CD4-positive, alpha-beta T cell (primary cell): ENCODE measurements at places on chromosomes 5 and 9.

- no peak for DNase-seq
Observed at GRCh38 chr5:172501708-172502320, 47.5 kb upstream of the SH3PXD2B start.

GRCh38 chr9:37996819-37997217 is 72.2 kb downstream of the SHB start:
- DNase-seq: no peak

DNA sequence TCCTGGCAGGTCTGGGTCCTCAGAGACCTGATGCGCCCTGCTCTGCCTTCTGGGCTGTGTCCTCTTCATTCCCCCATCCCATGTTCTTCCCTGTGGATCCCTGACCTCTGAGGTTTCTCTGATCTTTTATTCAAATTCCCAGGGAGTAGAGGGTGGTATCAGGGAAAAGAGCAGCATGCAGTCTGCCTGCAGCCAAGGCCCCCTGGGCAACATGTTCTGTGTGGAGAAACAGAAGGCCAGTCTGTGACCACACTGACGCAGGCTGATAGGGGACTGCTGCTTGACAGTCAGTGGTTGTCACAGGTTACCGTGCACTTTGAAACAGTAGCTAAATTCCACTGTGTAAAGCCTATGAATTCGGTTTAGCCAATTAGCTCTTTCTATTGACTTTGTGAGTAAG is 156.6 kb upstream of the IRX2 start:
- no peak for DNase-seq

- DNase-seq: no peak
Observed at GRCh38 chr5:109573766-109574165, 116.0 kb upstream of the MAN2A1 start.

DNA sequence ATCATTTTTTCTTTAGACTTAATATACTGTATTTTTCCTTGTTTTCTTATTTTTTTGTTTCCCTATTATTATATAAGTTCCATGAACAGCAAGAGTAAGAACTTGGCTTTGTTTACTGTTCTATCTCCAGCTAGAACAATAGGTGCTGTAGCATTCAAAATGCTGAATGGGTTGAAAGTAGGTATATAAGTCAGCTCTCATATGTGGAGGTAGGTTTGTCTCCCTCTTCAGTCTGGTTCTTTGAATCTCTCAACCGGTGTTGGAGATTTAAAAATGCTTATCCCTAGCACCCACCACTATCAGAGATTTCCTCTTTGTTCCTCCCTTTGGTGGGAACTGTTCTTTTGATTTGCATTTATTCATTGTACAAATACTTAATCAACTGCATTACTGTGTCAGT is 87.5 kb upstream of the FSD1L start:
- DNase-seq: no peak

DNA sequence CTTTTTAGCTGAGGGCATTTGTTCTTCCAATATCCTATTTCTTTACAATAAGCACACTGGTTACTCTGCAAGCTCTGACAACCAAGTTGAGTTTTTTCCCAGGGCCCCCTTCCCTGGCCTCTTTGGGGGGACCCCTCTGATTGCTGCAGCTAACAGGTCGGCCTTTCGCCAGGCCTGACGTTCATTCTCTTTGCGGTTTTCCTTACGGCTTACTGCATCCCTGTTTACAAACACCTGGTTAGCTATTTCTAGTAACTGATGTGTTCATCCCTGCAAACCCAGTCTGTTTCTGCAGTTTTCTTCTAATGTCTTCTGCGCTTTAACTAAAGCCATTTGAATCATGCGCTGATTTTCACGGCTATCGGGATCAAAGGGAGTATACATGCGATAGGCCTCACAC is 37.5 kb upstream of the PPP1R26 start:
- DNase-seq: no peak

GRCh38 chr9:92631452-92632343 is 38.2 kb downstream of the IPPK start:
- DNase-seq: no peak

GRCh38 chr5:135501965-135502364 is 33.8 kb downstream of the NEUROG1 start:
- no peak for DNase-seq

DNA sequence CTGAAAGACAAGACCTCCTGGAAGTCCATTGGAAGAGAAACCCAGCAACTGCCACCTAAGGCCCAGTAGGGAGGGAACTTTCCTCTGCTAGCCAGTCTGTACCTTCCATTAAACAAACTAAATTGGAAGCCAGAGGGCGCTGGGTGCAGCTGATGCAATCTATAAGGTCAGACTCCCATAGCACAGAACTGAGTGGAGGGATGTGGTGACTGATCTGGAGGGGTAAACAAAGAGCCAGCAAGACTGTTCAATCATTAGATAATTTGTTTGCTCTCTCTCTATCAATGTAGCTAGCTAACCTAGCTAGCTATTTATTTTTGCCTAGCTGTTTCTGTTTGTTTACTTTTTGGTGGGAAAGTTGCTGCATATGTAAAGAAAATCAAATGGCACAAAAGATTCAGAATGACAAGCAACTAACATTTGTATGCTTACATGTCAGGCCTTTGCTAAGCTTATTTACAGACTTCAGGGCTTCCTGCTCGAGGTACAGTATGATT is 291.8 kb upstream of the DAB2 start:
- no peak for DNase-seq

DNA sequence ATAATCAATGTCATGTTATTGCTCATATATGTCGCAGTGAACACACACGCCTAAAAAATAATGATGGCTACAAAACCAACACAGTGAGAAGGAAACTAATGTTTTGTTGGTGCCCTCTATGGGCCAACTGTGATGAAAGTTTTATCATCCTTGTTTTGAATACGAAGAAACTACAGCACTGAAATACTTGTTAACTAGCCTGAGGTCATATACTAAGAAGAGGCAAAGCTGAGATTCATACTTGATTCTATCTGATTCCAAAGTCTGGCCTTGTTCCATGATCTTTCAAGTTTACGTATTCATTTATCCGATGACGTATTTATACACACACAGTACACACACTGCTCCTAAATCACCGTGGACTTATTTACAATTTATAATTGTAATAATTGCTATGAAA is 16.1 kb upstream of the DRD1 start:
- no peak for DNase-seq

- no peak for DNase-seq
Observed at GRCh38 chr5:95102687-95103086, 182.2 kb downstream of the MCTP1 start.

- DNase-seq: no peak
Observed at GRCh38 chr9:121359351-121360294, 10.4 kb downstream of the STOM start.

- no peak for DNase-seq
Observed at GRCh38 chr9:123834889-123835562, 94.9 kb downstream of the DENND1A start.

GRCh38 chr9:16316456-16316855 is 554.0 kb downstream of the BNC2 start:
- no peak for DNase-seq

DNA sequence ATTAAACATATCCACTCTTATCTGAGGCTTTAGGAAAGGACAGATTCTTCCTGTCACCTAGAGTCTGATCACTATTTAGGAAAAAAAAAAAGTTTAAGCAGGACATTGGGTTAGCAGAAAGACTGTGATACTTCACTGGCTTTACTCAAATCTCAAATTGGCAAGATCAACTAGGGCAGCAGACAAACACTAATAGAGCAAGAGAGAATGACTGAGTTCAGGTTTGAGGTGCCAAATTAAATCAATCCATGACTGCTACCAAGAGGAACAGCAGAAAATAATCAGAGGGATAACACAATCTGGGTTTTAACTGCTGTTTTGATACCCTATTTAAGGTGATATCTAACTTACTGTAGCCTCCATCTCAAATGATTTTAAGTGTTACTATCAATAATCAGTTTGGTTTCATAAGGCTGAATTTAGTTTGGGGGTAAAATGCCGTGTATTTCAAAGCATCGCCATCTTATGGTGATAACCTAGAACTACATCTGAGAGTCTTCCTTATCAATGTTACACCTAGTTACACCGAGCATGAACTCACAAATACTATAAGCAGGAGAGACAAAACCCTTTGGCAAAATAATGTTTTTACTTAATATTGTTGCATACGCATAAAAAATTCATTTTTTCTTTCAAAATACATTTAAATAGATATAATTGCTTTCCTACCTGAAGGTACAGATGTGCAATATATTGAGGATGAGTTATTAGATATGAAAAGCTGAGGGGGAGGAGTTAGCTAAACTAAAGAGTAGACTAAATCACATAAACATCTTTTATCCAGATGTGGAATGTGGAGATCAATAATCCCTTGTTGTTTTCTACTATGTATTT is 286.4 kb upstream of the CDH12 start:
- no peak for DNase-seq

DNA sequence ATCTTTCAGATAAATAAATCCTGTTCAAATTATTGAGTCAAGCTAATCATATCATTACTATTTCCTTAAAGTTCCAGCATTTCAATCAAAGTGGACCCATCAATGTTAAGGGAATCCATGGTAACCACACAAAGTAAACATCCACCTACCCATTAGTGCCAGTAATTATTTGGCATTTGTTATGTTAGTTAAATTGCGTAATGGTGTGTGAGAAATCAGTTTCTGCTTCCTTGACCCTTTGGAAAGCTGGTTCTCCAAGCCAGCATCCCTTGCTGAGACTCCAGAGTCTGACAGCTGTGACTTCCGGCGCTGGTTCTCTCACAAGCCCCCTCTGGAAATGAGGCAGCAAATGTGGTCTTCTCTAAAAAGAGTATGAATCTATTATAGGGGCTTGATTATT is 308.6 kb upstream of the EFNA5 start:
- DNase-seq: no peak

DNA sequence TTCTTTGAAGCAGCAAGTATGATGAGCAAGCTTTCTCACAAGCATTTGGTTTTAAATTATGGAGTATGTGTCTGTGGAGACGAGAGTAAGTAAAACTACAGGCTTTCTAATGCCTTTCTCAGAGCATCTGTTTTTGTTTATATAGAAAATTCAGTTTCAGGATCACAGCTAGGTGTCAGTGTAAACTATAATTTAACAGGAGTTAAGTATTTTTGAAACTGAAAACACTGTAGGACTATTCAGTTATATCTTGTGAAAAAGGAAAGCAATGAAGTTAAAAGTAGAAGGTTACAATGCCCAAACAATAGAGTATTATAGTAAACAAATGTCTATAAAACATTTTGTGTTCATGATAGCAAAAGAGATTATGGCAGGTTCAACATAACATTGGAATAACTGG is 88.6 kb downstream of the JAK2 start:
- DNase-seq: no peak

GRCh38 chr9:128382261-128382660 is 11.1 kb downstream of the URM1 start:
- DNase-seq: no peak

DNA sequence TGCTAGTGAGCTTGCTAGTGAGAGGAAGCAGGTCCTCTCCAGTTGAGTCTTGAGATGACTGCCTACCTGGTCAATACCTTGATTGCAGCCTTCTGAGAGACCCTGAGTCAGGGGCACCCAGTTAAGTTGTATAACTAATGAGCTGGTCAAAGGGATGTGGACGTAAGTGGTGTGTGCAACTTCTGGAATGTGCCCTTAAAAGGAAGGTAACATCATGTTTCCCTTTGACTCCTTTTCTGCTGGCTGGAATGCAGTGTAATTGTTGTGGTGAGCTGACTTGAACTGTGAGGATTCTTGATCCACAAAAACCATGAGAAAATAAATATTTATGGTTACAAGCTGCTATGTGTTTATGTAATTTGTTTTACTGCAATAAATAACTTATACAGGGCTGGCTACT is 2.4 kb upstream of the SNX2 start:
- no peak for DNase-seq

- no peak for DNase-seq
Observed at GRCh38 chr5:105501315-105501714, 1938.7 kb upstream of the NUDT12 start.

DNA sequence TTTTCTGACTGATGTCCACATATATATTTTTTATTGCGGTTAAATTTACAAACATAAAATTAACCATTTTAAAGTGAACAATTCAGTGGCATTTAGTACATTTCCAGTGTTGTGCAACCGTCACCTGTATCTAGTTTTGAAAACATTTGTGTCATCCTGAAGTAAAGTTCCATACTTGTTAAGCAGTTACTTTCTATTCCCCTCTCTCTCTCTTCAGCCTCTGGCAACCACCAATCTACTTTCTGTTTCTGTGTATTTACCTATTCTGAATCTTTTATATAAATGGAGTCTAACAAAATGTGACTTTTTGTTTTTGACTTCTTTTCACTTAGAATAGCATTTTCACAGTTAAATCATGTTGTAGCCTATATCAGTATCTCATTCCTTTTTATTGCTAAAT is 480.1 kb upstream of the SMARCA2 start:
- DNase-seq: no peak

DNA sequence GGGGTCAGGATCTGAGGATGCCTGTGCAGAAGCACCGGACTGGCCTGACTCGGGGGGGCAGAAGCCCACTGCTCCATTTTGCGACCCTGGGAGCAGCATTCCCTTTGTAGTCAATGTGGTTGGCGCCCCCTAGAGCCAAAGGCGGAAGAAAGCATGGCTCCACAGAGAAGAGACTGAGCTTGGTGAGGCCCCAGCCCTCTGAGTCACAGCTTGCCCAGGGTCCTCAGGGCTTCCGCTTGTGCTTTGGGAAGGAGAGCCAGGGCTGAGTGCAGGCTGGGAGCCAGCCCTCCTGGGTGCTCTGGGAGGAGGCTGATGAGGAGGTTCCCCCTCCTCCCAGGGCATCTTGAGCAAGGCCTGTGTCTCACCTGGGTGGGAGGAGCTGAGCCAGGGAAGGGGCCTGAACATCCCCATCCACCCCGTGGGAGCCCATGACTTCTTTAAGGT is 5.5 kb upstream of the AQP3 start:
- DNase-seq: peak; percentile 52

- peak; percentile 10 for DNase-seq
Observed at GRCh38 chr9:70411121-70411929, 3.1 kb downstream of the KLF9 start.

DNA sequence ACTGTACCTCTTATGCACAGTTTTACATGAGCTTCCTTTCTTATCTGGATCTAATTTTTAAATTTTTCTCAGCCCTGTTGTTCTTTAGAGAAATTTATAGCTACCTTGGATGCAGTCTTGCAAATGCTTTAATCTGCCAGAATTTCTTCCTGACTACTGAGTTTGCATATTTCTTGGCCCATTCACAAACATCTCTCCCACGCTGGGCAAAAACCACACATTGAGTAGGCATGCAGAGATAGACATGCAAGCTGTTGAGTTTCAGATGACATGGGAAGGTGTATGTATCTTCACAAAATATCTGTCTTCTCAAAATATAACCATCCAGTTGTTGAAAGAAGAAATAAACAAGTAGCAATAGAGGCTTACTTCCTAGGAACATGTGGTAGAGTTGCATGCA is 101.2 kb downstream of the PARP8 start:
- no peak for DNase-seq

- DNase-seq: no peak
Observed at GRCh38 chr5:51188001-51188591, 195.2 kb upstream of the ISL1 start.

- DNase-seq: no peak
Observed at GRCh38 chr9:35659340-35659739, 1.2 kb downstream of the CCDC107 start.

- DNase-seq: no peak
Observed at GRCh38 chr5:31066655-31067328, 126.7 kb upstream of the CDH6 start.
